ENCODE measurements at places on chromosomes 5 and 9.

DNA sequence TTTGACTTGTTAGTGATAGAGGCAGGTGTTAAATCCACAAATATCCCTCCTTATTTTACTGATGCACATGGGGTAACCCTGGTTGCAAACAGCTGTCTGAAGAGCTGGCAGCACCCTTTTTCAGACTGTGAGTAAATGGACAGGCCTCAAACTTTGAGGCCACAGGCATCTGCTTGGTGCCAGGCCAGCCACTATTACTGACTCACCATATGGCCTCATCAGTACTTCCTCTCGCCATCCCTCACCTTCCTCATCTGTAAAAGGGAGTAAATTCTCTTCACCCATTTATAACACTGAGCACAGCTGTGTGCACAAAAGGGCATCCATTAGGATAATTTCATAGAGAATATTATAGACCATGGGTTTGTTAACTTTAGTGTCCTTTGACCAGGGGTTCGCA, 11.9 kb upstream of the TNIP1 start:
- no peak for DNase-seq

- DNase-seq, result no peak
These were observed 156.4 kb upstream of the ELL2 start for GRCh38 chr5:96117771-96118651.

GRCh38 chr9:121450241-121450640, 49.4 kb downstream of the GGTA1 start:
- DNase-seq, result no peak

DNA sequence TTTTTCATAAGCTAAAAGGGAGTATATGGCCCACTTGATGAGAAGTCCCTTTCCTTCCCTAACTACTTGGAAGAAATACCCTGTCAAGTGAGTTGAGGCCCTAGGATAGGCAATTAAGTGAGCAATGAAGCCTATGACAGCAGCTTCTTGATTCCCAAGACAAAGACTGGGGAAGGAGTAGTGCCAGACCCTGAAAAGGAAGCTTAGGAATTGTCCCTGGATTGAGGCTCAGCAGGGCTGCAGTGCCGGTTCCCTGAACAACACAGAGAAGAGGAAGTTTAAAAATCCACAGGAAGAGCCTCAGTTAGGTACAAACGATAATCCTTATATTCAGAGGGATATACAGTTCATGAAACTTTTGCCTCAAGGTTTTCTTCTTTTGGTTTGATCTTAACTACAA, 61.8 kb upstream of the RAD23B start:
- no peak for DNase-seq

GRCh38 chr9:92564982-92565381, 29.2 kb upstream of the ECM2 start:
- DNase-seq, result no peak

GRCh38 chr5:142186857-142187594, 78.4 kb downstream of the NDFIP1 start:
- DNase-seq, result no peak

DNA sequence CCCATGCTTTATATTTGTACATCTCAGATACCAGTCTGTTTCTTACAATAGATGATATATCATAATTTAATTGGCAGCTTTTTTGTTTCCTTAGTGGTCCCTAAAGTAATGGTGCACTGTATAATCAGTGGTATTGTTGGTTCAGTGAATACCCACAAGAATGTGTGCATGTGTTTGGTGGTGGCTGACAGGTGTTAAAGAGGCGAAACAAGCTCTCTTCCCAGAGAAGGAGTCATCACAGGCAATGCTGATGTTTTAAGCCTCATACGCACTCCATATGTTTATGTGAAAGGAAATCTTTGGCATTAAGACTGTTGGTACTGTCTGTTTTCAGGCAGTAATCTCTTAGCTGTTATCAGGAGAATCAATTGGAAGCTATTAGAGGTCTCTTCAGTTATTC, 49.2 kb upstream of the KIAA1958 start:
- DNase-seq, result no peak

DNA sequence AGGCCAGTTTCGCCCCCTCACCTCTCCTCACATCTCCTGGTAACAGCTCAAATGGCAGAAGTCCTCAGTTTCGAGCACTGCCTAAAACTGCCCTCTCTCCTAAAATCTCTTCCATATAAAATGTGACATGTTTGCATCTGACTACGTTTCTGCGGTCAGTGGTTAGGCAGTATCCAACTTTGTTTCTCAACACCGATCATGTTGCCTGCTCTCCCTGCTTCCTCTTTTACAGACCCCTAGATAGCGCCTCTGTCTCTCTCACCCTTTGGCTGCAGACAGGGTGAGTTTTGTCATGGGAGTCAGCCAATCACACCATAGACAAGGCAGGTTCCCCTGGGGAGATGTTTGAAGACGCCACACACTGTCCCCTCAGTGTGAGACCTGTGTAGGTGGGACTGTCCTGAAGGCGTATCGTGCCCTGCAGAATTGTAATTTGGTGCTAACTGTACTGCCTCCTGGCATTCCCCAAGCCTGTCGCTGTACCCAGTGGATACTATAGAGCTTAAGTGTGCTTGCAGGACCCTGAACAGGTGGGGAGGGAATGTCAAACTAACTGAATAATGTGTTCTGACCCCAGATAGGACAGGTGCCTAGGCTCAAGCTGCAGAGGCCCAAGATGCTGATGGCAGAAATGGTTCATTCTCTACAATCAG, 1.1 kb downstream of the HEXB start:
- DNase-seq, result no peak

DNA sequence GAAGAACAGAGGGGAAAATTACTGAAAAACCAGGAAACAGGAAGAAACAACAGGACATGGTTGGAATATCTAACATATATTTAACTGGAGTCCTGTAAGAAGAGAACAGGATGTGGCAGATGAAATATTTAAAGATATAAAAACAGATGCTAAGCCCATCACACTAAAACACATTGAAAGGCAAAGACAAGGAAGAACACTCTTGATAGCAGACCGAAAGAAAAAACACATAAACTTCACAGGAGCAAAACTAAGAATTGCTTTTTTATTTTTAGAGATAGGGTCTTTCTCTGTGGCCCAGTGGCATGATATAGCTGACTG, 324.4 kb upstream of the ARRDC3 start:
- DNase-seq, result no peak

DNA sequence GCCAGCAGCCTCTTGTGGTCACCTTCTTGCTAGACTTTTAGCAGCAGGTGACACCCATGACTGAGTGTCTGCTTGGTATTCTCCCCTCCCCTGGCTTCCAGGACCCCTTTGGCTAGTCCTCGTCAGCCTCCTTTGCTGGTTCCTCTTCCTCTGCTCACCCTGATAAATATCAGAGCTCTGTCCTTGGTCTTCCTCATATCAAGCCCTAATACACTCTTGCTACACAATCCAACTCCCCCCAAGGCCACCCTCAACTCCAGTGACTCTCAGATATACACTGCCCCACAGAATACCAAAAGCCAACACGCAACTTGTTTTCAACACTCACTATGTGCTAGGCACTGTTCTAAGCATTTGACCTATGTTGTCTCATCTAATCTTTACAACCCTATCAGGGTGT, 30.3 kb upstream of the LCP2 start:
- DNase-seq, result no peak

DNA sequence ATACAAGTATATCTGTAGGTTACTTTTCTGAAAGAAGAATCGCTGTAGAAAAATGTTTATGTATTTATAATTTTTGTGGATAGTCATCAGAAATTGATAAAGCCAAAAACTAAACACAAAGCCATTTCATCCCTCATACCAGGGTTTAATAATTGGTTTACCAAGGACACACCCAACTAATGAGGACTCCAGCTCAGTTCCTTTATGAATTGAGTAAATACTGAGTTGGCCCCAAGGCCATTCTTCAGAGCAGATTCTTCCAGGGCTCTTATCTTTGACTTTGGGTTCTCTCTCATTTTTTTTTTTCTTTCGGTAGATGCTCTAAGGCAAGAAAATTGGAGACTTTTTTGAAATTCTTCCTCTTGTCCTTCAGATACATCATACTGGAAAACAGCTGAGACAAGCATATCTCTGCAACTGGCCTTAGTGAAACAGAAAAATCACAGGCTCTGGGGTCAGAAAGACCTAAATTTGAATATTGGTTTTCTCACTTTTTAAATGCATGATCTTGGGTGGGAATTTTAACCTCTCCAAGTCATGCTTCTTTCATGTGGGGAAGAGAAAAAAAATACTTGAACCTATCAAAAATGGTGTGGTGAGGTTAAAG, 401.8 kb downstream of the ARHGEF28 start:
- no peak for DNase-seq

- DNase-seq, result no peak
These were observed 6.7 kb upstream of the WNT8A start for GRCh38 chr5:138077064-138077696.

- DNase-seq, result no peak
These were observed 193.7 kb upstream of the NREP start for GRCh38 chr5:111950660-111951059.

DNA sequence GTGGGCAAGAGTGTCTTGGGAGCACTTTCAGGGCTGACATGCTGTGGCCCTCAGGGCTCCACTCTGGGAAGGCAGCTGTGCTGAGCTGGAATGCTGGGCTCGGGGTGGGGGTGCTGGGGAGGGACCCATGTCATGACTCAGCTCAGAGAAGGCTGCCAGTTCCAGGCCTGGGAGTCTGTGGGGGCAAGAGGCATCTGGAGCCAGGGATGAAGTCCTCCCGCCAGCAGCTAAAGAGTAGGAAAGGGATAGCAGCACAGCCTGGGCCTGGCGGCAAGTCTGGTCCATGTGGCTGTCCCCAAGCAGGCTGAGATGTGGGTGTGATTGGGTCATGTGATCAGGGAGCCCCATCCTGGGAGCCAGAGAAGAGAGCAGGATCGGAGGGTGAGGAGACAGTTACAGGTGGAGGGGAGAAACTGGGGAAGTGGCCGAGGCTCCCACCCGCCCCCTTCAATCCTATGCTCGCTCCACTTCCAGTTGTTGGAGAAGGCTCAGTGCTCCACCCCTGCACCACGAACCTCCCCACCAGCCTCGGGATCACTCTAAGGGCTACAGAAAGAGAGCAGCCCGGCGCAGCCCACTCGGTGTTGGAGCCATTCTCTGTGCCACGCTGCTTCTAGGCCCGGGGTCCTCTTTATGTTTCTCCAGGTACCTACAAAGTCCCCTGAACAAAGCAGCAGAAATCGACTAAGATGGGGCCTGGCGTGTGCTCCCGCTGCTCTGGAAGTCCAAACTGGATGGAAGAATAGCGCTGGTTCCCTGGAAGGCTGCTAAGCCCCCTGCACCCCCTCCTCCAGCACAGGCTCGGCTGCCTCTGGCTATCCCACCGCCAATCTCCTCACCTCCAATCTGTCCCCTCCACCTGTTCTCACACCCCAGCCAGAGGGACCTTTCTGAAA, 12.0 kb downstream of the PDGFRB start:
- no peak for DNase-seq

- DNase-seq, result no peak
These were observed 20.1 kb upstream of the SLC36A1 start for GRCh38 chr5:151427258-151427657.

Measured in activated naive CD4-positive, alpha-beta T cell (primary cell).